ENCODE measurements at places on chromosomes 7 and 10. TPM values are rescaled to one million over a fixed set of nuclear protein-coding genes. Genes with fewer than 3 reads are reported as not detected.

DNA sequence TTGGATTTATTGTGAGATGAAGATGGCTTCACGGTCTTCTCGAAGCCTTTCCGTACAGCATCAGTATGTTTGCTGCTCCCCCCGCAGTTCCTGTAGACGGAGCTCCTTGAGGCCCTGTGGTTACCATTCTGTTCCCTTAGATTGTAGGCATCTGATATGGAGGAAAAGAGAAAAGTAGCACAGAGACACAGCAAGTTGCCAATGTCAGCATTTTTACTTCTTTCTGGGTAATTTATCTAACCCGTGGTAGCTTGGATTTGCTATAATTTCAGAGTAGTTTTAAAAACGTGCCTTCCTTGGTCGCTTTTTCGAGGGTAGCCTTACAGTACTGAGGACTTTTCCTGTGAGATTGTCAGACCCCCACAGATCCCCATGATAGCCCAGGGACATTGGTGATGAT, 37.5 kb downstream of the WDR37 start:
- H3K27ac ChIP-seq = no peak overlapping the region
- H3K4me1 ChIP-seq = no peaks in the 10 kb centered on the region
- H3K36me3 ChIP-seq = peaks cover 47% of the 10 kb centered on the region
- no peak overlapping the region for H3K4me3 ChIP-seq

GRCh38 chr7:123538189-123538714, 3.9 kb upstream of the IQUB start:
- DNase-seq = no peak
- H3K4me1 ChIP-seq = peaks cover 17% of the 10 kb centered on the region
- no peaks in the 10 kb centered on the region for H3K36me3 ChIP-seq
- no peak overlapping the region for H3K27ac ChIP-seq

GRCh38 chr7:134941185-134941900, 45.0 kb upstream of the AGBL3 start:
- no peak overlapping the region for H3K27ac ChIP-seq
- H3K4me1 ChIP-seq = no peaks in the 10 kb centered on the region
- H3K27me3 ChIP-seq = no peaks in the 10 kb centered on the region
- no peak for DNase-seq

The SAP25 gene
- polyA plus RNA-seq = not detected

- H3K4me1 ChIP-seq = no peaks in the 10 kb centered on the region
- no peak for DNase-seq
- H3K27me3 ChIP-seq = no peaks in the 10 kb centered on the region
- H3K4me3 ChIP-seq = no peak overlapping the region
These were observed 30.9 kb downstream of the TMEM120A start for GRCh38 chr7:75963381-75963995.

The MARVELD1 gene
- polyA plus RNA-seq = 0.88 TPM

DNA sequence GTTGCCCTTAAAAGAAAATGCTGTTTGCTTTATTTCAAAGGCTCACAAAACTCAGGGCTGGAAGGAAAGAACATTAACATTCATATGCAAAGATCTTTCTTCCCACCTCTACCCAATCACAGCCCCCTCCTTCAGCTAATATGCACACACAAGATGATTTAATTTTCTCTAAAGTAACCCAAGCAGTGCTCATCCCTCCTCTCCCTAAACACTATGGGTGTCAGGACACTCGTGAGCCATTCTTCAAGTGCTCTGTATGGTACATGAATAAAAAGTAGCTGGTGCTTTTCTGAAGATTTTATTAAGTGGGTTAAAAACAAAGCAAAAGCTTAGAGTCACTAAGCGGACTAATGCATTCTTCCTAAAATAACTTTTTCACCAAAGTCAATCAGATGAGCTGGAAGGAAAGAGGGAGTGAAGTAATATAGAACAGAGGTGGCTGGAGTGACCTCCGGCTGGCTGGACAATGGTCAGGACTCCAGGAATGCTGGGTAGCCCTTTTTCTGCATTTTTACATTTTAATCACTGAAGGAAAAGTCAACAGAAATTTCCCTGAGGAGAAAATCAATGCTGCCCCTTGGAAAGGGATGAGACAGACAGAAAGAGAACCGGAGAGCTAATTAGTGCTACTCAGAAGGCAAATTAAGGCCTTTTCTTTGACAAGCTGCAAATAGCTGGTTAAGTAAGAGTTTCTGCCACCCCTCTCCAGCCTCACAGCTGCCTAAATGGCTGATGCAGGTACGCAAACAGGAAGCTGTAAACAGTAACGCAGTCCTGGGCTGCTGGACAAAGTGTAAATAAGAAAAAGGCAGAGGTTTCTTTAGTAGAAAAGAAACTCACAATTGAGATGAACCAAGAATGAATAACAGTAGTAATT, 6.6 kb downstream of the DGKI start:
- DNase-seq = no peak
- H3K27ac ChIP-seq = no peak overlapping the region

DNA sequence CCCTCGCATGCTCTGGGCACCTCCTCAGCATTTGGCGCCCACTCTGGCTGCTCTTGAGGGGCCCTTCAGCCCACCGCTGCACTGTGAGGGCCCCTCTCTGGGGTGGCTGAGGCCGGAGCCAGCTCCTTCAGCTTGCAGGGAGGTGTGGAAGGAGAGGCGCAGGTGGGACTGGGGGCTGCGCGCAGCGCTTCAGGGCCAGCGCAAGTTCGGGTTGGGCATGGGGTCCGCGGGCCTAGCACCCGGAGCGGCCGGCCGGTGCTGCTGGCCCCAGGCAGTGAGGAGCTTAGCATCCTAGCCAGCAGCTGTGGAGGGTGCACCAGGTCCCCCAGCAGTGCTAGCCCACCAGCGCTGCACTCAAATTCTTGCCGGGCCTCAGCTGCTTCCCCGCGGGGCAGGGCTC, 305.6 kb upstream of the ANKRD30A start:
- no peak for DNase-seq
- no peaks in the 10 kb centered on the region for H3K4me1 ChIP-seq
- no peaks in the 10 kb centered on the region for H3K36me3 ChIP-seq
- H3K4me3 ChIP-seq = no peak overlapping the region
- H3K27ac ChIP-seq = no peak overlapping the region

GRCh38 chr7:84102213-84102612, 92.4 kb downstream of the SEMA3A start:
- no peak for DNase-seq
- no peaks in the 10 kb centered on the region for H3K4me1 ChIP-seq
- no peak overlapping the region for H3K27ac ChIP-seq

GRCh38 chr10:6494936-6495592, 85.0 kb downstream of the PRKCQ start:
- peak; percentile 75 for DNase-seq
- peak overlapping the region; percentile 72 for H3K27ac ChIP-seq
- peaks cover 45% of the 10 kb centered on the region for H3K36me3 ChIP-seq
- H3K27me3 ChIP-seq = no peaks in the 10 kb centered on the region
- peaks cover 81% of the 10 kb centered on the region for H3K4me1 ChIP-seq

- H3K4me3 ChIP-seq = no peak overlapping the region
- no peak overlapping the region for H3K27ac ChIP-seq
- no peak for DNase-seq
- H3K36me3 ChIP-seq = no peaks in the 10 kb centered on the region
- no peaks in the 10 kb centered on the region for H3K27me3 ChIP-seq
These were observed 77.1 kb downstream of the ABCC2 start for GRCh38 chr10:99859585-99859984.

The PIP gene
- not detected for polyA plus RNA-seq

The EVX1 gene
- polyA plus RNA-seq = not detected

- no peak overlapping the region for H3K4me3 ChIP-seq
- H3K36me3 ChIP-seq = no peaks in the 10 kb centered on the region
- no peak overlapping the region for H3K27ac ChIP-seq
- H3K27me3 ChIP-seq = no peaks in the 10 kb centered on the region
- peaks cover 13% of the 10 kb centered on the region for H3K4me1 ChIP-seq
- no peak for DNase-seq
These were observed 97.7 kb upstream of the PCBD1 start for GRCh38 chr10:70985824-70986622.

DNA sequence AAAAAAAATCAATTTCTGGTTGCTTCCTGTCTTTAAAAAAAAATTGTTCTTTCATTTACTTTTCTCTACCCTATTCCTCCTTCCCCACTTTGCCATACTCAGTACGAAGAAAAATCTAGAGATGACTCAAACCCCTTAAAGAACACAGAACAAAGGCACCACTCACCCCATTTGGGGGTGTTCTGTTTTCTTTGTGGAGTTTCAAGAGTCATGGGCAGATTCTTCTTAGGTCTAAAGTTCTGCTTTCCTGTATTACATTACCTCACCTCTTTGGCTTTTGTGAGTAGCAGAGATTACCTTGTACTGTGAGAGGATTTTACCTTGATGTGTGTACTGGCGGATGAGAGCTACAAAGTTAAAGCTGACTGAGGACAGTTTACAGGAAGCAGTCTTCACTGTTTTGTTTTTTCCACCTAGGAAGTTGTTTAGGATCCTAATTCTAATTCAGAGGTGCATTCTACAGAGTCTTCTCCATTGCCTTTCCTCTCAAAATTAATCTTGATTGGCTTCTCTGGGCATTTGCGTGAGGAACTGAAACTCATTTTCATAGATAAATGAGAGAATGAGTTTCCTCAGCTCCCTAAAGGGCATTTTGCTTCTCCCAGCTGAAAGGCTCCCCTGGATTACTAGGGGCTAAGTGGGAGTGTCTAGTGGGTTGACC, 20.7 kb downstream of the AVL9 start:
- H3K27me3 ChIP-seq = no peaks in the 10 kb centered on the region
- H3K4me3 ChIP-seq = no peak overlapping the region
- peaks cover 29% of the 10 kb centered on the region for H3K4me1 ChIP-seq

DNA sequence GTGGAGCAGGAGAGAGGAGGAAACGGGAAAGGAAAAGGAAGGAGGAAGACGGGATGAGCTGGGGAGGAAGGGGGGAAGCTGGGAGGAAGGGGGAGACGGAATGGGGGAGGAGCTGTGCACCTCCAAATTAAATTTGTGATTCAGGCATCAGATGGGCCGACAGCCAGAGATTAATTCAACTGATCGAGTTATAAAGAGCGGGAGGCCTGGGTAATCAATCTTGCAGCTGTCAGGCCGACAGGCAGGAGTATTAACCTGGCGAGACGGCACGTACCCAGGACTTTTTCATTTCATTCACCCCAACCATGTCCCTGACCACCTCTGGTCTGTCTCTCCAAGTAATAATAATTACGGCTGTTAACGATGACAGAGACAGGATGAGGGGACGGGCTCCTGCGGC, 26.2 kb downstream of the KAZALD1 start:
- no peaks in the 10 kb centered on the region for H3K4me1 ChIP-seq
- H3K36me3 ChIP-seq = no peaks in the 10 kb centered on the region
- H3K27me3 ChIP-seq = peaks cover 25% of the 10 kb centered on the region
- DNase-seq = no peak

GRCh38 chr7:46386428-46387399, 465.6 kb upstream of the IGFBP3 start:
- no peaks in the 10 kb centered on the region for H3K4me1 ChIP-seq
- H3K36me3 ChIP-seq = no peaks in the 10 kb centered on the region
- no peaks in the 10 kb centered on the region for H3K27me3 ChIP-seq
- no peak overlapping the region for H3K4me3 ChIP-seq
- no peak for DNase-seq

DNA sequence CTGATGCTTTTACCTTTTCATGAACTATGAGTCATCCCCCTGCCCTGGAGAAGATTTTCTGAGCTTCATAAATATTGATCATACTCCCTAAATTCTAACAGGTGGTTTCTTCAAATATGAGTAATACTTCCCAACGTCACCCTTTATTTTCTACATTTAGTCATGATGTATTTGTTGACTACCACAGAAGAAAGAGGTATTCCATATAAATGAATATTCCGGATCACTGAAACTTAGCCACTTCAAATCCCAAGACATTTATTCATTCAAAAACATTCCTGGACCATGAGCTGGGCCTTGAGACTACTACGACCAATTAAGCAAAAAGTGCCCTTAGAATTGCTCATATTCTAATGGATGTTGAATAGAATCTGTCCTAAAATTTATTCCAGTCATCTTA, 395.8 kb upstream of the NPVF start:
- no peaks in the 10 kb centered on the region for H3K36me3 ChIP-seq
- H3K4me1 ChIP-seq = peaks cover 19% of the 10 kb centered on the region
- no peak for DNase-seq
- no peak overlapping the region for H3K4me3 ChIP-seq

DNA sequence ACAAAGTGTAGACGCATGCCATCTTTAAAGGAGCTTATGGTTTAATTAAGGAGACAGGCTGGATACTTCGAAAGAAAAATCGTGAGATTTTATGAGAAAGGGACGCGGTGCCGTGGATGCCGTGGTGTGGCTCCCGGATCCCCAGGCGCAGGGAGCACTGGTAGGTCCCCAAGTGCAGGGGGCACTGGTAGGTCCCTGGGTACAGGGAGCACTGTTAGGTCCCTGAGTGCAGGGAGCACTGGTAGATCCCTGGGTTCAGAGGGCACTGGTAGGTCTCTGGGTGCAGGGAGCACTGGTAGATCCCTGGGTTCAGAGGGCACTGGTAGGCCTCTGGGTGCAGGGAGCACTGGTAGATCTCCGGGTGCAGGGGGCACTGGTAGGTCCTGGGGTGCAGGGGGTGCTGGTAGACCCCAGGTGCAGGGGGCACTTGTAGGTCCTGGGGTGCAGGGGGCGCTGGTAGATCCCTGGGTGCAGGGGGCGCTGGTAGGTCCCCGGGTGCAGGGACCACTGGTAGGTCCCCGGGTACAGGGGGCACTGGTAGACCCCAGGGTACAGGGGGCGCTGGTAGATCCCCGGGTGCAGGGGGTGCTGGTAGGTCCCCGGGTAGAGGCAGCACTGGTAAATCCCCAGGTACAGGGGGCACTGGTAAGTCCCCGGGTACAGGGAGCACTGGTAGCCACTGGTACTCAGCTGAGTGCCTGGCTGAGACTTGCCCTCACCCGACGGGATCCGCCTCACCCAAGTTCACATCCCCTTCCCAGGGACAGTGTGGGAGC, 14.1 kb downstream of the PRKAG2 start:
- H3K27ac ChIP-seq = no peak overlapping the region
- no peaks in the 10 kb centered on the region for H3K27me3 ChIP-seq
- no peaks in the 10 kb centered on the region for H3K4me1 ChIP-seq

The LLCFC1 gene
- not detected for polyA plus RNA-seq

GRCh38 chr7:22121702-22122474, 176.2 kb upstream of the CDCA7L start:
- H3K27me3 ChIP-seq = no peaks in the 10 kb centered on the region
- H3K36me3 ChIP-seq = no peaks in the 10 kb centered on the region
- DNase-seq = no peak
- peaks cover 8% of the 10 kb centered on the region for H3K4me1 ChIP-seq
- no peak overlapping the region for H3K4me3 ChIP-seq

DNA sequence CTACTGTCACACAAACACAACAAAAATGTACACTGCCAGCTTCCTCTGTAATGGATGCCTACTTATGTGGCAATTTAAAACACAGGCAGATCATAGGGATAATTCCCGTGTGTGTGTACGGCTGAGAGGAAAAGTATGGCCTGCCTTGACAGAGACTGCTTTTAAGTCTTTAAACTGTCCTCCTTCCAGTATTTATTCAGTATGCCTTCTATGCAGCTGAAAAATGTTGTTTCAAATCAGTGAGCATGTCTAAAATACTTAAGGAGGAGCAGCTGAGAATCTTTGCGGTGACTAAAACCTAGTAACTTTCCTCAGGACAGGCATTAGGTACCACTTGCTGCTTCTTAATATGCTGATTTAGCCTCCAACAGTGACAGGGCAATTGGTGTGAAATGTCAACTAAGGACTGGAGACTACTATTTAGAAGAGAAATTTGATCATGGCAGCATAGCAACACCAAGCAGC, 126.3 kb downstream of the CACNA2D1 start:
- no peak overlapping the region for H3K4me3 ChIP-seq
- no peak for DNase-seq
- H3K27ac ChIP-seq = no peak overlapping the region
- no peaks in the 10 kb centered on the region for H3K27me3 ChIP-seq
